Right renal cortex interstitium (tissue), 3 donors: ENCODE measurements at places on chromosomes 13 and 19. TPM values are rescaled to one million over a fixed set of nuclear protein-coding genes. Genes with fewer than 3 reads are reported as not detected.

The DMWD gene
- 25.8 TPM for polyA plus RNA-seq

DNA sequence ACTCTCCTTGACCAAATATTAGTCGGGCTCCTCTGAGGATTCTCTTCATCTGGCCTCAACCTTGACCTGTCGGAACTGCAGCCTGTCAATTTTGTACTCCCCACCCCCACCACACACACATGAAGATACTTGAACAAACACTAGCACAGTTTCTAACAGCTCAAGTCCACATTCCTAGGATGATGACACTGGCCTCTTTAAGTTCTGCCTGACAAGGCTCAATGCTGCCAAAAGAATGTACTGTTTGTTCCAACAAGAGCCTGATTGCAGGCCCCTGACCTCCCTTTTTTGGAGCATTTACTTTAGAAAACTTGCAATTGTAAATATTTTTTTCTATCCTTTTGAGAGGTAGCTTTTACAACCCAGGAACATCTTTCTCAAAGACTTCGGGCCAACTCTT lies 169.2 kb upstream of the IRS2 start:
- no peak for DNase-seq

GRCh38 chr19:30890033-30890432 lies 459.2 kb downstream of the TSHZ3 start:
- DNase-seq = no peak

GRCh38 chr19:6521718-6522646 lies 8.8 kb upstream of the TNFSF9 start:
- no peak for DNase-seq

DNA sequence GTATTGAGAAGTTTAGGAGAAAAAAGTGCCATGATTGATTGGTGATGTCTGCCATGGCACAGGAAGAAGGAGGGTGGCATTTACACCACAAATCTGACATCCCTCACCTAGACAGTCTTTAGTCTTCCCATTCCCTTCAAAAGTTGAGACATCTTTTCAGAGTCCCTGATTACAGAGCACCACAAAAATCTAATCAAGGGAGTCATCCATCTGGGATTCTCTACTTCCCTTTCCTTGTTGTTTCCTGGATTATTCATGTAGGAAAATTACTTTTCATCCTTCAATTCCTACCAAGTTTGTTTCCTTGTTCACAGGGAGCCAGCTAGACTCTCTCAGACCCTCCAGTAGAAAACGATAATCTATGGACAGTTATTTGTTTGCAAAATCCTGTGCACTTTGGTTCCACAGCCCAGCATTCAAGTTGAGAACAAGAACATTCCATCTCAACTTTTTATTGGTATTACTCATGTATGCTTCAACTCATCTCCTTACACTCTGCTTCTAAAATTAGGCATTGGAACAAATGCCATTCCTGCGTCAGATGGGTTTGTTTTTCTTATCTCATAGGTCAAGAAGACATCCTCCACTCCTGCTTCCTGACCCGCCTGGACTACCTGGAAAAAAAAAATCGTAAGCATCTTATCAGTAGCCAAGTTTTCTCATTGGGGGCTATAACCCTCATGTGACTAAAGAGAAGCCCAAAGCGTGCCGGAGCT lies 259.9 kb downstream of the FOXO1 start:
- no peak for DNase-seq
